ENCODE measurements at places on chromosomes 7 and 10.

- DNase-seq, result no peak
Measured at GRCh38 chr10:26534384-26534783, 96.2 kb downstream of the APBB1IP start.

DNA sequence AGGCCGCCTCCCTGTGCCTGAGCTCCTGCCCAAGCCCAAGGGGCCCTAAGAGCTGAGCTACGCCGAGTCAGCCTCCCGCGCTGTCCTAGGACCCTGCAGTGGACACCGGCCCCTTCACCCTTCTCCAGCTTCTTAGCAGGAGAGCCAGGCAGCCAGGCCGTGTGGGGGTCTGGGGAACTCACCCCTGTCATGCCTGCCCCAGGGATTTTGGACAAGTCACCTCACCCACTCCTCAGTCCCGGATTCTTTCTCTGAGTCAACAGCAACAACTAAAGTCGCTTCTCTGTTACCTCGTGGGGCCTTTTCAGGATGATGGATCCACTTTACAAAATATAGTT is 79.3 kb downstream of the MKI67 start:
- DNase-seq, result no peak

DNA sequence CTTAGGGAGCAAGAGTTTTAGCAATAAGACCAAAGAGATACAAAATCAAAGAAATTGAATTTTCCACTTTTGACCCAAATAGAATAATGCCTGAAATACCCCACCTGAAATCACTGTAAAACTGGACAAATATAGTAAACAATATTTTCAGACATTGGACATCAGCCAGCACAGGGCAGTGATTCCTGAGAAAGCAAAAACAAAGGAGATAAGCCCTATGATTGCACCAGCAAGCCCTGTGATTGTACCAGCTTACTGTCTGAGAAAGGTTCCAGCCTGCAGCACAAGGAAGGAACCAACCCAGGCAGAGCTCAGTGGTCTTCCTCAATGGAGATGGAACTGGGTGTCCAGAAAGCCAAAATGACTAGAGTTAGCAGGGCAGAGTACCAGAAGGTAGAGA is 10.3 kb downstream of the TMEM106B start:
- DNase-seq, result no peak

DNA sequence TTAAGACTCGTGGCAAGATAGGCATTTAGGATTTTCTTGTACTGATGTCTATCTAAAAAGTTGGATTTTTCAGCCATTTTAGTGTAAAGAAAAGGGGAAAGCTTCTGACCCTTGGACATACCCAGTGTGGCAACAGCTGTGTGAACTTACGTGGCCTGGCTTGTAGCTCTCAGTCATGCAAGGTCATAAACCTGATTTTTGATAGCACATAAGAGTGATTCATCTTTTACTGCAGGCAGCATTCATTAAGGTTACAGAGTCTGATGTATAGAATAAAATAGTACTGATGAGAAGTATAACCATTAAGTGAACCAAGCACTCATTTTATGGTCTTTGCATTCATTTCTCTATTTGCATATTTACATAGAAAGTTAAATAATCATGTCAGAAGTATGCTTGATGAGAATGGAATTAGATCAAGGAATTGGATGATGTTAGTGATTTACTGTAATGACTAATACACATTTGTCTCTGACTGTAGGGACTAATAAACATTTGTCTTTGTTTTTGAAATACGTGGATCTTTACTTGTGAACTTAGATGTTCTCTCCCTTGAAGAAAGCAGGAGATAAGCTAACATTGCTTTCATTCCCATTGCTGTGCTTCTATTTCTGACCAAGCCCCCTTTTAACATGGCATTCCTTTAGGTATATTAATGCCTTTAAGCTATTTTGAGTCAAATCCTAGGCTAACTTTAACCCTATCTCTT is 88.2 kb downstream of the GSDME start:
- no peak for DNase-seq

GRCh38 chr7:132350741-132351140 is 225.5 kb downstream of the PLXNA4 start:
- no peak for DNase-seq
